ENCODE measurements at places on chromosomes 1 and 21. TPM values are rescaled to one million over a fixed set of nuclear protein-coding genes. Genes with fewer than 3 reads are reported as not detected.

DNA sequence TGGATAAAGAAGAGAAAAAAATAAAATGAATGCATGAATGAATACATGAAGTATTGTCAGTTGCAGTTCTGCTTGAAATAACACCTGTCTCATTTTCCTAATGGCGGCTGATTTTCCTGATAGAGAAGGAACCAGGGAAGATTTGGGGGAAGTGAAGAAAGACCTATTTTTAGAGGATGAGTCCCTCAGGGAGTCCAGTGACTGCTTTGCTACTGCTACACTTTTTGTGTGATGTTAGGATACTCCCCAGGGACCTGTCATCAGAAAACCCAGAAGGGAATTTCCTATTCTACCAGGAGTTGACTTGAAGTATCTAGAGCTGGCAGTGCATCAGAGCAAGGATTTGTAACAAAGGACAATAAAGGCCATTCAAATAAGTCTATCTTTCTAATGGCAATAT is 114.8 kb downstream of the MAB21L3 start:
- no peak for DNase-seq

The F13B gene
- not detected for total RNA-seq

GRCh38 chr1:164950541-164950986 is 391.6 kb downstream of the PBX1 start:
- DNase-seq, result no peak

- DNase-seq, result no peak
Measured at GRCh38 chr1:18869847-18870594, 10.6 kb upstream of the TAS1R2 start.

GRCh38 chr1:204463125-204464060 is 31.2 kb downstream of the PIK3C2B start:
- DNase-seq, result no peak

The KCNJ9 gene
- 0.04 TPM for total RNA-seq

DNA sequence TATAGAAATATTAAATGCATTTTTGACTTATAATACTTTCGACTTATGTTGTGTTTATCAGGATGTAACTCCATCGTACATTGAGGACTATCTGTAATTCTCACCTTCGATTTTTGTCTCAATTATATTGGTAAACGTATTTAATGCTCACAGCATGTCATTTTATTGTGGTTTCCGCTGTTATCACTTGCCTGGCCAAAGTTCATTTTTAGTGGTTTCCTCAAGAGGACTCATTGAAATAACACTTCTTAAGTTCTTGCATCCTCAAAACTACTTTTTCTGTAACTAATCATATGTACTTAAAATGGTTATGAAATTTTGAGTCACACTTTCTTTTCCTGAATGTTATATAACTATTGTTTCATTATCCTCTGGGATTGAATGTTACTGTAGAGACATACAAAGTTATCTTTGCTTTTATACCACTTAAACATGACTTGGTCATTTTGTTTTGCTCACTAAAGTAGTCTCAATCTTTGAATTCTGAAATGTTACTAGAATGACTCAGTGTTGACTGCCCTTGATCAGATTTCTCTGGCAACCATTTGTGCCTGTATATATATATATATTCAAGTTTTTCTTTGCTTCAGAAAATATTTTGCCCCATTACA is 289.6 kb upstream of the PROX1 start:
- DNase-seq, result no peak

DNA sequence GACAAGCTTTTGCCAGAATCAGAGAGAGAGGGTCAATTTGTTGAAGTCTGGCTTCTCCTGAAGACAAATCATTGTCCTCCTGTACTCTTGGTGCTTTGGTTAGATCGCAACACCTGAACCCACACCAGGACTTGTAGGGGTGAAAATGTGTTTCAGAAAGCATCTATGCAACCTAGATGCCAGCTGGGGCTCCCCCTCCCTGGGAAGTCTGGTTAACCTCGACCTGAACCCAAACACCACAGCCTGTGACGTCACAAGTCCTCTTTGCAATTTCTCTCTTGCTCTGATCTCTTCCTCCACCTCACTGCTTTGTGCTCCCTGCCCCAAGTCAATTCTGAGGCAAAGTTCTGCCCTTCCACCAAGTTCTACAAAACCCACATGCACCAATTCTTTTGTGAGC is 42.8 kb upstream of the USP24 start:
- DNase-seq, result peak; percentile 84

- no peak for DNase-seq
Measured at GRCh38 chr1:8070381-8070811, 44.3 kb upstream of the ERRFI1 start.

DNA sequence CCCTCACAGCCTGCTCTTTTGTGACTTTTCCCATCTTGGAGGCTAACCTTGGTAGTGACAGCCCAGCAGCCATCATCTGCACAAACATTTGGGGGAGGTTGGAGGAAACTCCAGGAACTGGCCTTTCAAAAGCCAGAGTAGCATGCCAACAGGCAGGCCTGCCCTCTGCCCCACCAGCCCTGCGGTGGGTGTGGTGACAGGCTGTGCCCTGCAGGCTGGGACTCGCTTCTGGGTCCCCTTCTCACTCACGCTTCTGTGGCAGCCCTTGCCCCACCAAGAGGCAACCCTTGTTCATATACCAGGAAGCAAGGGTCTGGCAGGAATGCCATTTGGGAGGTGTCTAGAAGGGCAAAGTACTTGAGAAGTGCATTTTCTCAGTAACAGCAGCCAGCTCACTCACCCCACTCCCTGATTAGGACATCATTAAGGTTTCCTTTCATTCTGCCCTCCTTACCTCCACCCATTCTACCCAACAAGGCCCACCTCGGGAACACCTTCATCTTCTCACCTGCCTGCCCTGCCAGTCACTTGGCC is 20.8 kb upstream of the FAM3B start:
- no peak for DNase-seq

DNA sequence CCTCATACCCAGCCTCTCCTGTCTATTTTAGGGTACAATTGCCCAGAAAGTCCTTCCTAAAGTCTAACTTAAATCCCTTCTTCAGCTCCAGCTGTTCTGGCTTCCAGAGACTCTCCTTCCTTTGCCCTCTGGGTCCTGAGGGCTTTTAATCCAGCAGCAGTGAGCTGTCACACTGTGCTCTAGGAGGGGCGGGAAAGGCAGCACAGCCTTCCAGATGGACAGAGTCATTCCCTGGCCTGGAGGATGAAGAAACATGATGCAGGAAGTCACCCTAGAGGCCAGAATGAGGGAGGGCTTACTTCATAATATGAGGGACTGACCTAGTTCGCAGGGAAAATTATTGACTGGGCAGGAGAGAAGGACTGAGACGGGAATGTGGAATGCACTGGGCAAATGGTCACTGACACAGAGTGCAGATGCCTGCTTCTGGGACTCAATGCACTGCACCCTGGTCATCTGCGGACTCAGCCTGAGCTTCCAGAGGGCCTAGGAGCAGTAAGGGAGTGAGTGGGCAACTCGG is 1.3 kb downstream of the SH2D2A start:
- DNase-seq, result peak; percentile 5

The HSPB7 gene
- total RNA-seq, result not detected

The NBPF3 gene
- total RNA-seq, result 8.5 TPM

The TNFRSF18 gene
- total RNA-seq, result 164 TPM

- DNase-seq, result no peak
Measured at GRCh38 chr1:109482242-109482641, 1.5 kb upstream of the ATXN7L2 start.

The SPRR2A gene
- total RNA-seq, result not detected

DNA sequence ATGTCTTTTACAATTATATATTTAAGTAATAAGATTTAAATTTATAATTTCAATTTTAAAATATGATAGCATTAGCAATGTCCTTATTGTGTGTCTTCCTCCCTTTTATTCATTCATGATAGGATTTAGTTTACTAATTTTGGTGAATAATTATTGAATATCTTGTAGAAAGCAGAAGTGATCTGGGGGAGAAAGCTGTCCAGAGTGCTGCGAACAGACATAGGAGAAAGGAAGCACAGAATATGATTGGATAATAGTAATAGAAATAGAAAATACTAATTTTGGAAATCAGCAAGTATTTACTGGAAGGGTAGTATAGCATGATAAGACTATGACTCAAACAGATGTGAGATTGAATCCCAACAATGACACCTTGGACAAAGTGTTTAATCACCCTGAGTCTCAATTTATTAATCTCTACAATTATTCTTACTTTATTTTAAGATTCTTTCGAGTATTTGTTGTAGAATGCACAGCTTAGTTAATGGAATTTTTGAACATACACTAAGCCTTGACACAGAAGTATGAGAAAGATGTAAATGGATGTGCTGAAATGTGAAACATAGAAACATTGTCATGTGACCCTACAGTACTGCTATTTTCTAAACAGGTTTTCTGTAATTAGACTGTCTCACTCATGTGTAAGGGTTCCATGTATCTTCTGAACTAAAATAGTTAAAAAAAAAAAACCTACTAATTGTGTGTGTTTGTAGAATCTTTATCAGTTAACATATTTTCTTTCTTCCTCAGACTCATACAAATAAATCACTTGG is 7.9 kb downstream of the SH3GLB1 start:
- DNase-seq, result no peak

The TRAPPC10 gene
- 40.2 TPM for total RNA-seq

DNA sequence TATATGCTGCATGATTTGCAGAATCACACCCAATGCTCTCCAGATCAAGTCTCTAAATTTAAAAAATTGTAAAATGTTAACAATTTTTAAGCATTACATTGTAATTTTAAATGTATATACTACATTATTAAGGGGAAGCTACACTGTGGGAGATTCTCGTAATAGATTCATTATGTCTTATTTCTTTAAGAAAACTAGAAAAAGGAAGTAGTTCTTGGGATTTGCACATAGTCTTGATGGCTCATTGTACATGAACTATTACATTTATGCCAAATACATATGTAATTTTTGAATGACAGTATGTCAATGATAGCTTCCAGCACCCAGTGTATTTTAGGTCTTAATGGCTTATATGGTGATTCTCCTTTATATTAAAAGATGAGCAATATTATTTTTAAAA is 250.3 kb downstream of the PTPRC start:
- DNase-seq, result no peak

The LRRC53 gene
- not detected for total RNA-seq

GRCh38 chr1:165575468-165576099 is 31.8 kb downstream of the LRRC52 start:
- no peak for DNase-seq
